ENCODE measurements at places on chromosomes 5 and 9. TPM values are rescaled to one million over a fixed set of nuclear protein-coding genes. Genes with fewer than 3 reads are reported as not detected.

DNA sequence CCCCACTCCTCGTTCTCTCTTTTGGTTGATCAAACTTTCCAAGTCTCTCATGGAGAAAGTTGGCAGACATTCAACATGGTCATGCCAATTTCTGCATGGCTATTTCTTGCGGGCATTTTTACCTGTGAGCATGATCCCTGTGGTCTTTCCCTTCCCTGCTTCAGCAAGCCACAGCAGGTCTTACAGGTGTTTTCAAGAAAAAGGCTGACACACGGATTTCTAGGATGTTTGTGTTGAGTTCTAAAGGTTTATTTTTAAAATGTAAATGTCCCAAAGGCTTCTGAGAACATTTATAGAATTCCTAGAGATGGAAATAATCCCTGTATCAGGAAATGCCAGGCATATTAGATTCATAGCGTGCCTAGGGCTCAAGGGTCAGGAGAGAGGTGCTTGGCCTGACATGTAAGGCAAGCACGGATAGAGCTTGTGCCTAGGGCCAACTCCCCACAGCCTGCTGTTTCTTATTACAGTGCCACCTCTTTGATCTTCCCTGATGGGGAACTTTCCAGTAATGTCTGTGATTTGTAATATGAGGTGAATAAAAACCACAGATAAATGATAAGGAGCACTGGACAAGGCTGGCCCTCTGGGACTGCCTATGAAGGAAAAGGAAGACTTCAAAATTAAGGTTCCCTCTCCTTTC, 79.8 kb downstream of the MUSK start:
- no peak for DNase-seq

DNA sequence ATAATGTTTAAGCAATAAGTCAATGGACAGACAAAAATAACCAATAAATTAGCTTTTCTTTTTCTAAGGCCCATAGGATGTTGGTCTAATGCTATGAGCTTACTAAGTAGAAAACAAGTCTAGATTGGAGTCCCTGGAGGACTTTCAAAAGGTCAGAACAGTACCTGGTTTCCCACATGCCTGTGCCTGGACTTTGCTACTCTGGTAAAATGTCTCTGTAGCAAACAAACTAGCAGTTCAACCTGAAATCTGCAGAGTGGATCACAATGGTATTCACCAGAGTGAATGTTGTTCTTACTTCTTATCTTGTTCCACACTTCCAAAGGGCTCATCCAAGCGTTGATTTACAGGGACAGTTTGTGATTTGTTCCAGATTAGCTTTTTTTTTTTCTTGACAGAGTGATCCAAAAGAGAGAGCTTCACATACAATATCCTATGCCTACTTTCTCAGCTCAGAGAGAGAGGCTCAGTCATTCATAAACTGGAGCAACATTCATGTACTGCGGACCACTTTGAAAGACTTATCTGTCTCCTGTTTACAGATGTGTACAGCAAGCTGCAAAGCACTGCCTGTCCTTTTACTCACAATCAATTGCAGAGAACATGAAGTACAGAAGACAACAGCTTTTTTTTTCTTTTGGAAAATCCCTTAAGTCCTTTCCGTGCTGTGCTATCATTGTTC, 466.1 kb downstream of the SPATA31D1 start:
- no peak for DNase-seq

Gene CER1
- not detected for total RNA-seq

DNA sequence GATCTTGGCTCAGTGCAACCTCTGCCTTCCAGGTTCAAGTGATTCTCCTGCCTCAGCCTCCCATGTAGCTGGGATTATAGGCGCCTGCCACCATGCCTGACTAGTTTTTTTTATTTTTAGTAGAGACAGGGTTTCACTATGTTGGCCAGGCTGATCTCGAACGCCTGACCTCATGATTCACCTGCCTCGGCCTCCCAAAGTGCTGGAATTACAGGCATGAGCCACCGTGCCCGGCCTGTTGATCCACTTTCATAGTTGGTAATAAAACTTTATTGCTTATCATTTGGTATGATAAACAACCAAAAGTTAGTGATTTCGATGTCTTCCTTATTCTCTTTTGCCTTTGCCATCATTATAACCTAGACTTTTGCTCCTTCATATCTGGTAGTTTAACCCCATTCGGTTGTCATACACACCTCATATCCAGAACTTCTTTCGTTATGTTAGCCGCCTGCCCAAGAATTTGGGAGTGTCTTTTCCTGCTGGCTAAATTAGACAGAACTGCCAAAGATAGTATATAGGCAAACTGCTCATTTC, 45.0 kb downstream of the UBE2R2 start:
- DNase-seq, result peak; percentile 69

Gene GPR150
- total RNA-seq, result 0.49 TPM

GRCh38 chr9:133459476-133460404, at the start of gene CACFD1:
CACFD1 (plus strand) TSS chr9:133459978; CDS start chr9:133460067, 89 bp downstream.
- peak; percentile 99 for DNase-seq

DNA sequence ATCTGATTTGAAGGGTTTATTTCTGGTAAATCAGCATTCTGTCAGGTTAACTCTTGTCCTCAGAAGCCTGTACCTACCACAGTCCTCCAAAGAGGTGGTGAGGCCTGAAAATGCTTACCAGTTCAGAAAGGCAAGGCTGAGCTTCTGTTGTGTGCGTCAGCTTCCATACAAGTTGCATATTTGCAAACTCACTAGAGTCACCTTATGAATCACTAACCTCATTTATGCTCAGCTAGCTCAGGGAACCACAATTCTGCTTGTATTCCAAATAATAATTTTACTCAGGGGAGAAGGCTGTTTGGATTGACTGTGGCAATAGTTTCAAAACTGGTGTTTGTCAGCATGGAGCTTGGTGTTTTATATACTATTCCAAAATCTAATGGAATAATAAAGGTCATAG, 355.1 kb upstream of the RFX3 start:
- no peak for DNase-seq

Gene OMD
- 0.87 TPM for total RNA-seq

GRCh38 chr9:106878934-106879333, 16.0 kb downstream of the ZNF462 start:
- peak; percentile 70 for DNase-seq

DNA sequence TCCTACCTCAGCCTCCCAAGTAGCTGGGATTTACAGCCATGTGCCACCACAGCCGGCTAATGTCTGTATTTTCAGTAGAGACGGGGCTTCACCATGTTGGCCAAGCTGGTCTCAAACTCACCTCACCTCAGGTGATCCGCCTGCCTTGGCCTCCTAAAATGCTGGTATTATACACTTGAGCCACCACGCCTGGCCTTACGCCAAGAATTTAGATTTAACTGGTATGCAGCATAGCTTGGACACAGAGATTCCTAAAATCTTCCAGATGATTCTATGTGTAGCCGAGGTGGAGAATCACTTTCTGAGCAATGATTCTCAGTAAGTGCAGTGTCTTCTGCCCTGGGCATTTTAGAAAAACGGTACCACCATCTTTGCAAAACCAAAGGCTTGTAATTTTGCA, 74.1 kb downstream of the HABP4 start:
- no peak for DNase-seq

GRCh38 chr5:33261305-33261704, 179.5 kb upstream of the TARS1 start:
- no peak for DNase-seq

- DNase-seq, result no peak
These were observed 1625.5 kb upstream of the CDH6 start for GRCh38 chr5:29568028-29568427.

GRCh38 chr9:19231904-19232822, 1.7 kb downstream of the DENND4C start:
- DNase-seq, result no peak

- DNase-seq, result no peak
These were observed 94.4 kb downstream of the PDE6A start for GRCh38 chr5:149849966-149850910.

Gene C7
- total RNA-seq, result 44.1 TPM

DNA sequence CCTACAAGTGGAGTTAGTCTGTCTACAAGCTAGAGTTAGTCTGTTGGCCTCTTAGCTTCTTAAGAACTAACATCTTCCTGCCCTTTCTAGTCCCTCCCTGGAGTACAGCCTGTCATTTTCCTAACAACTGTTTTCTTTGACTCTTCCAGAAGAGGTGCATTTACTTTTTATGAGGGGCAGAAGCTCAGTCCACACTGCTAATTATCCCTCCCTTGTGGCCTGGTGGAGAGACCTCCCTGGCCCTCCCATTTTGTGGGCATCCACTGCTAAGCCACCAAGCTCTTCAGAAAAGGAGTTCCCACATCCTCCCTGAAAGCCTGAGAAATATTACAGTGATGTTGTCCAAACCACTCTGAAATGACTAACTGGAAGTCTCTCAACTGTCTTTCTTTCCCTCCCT, 8.0 kb downstream of the MAP1B start:
- no peak for DNase-seq

Gene TRUB2
- total RNA-seq, result 24.3 TPM

GRCh38 chr5:56876327-56876726, 33.1 kb upstream of the SETD9 start:
- no peak for DNase-seq

Gene DNAH5
- total RNA-seq, result 0.98 TPM

GRCh38 chr9:86942281-86943200, 4.8 kb downstream of the GAS1 start:
- no peak for DNase-seq

Gene SLC6A3
- not detected for total RNA-seq

- no peak for DNase-seq
These were observed 17.4 kb downstream of the FYB1 start for GRCh38 chr5:39201781-39202596.

Gene SLU7
- total RNA-seq, result 52.3 TPM

GRCh38 chr5:149282027-149282965, 10.6 kb downstream of the AFAP1L1 start:
- DNase-seq, result no peak

DNA sequence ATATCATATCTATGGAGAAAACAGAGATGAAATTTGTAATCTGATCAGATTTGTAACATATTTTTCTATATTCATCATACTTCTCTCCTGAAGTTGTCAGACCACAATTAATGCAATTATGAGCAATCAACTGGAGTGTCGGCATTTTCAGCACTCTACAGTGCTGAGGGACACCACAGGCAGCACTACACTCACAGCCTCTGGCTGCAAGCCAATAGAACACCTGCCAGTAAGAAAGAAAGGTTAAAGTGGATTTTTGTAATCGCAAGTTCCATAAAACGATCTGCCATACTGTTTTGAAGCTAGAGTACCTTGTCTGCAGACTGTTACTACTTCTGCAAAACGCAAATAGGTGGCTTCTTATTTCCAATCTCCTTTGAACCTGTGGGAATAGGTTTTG, 147.6 kb downstream of the ADAMTS6 start:
- no peak for DNase-seq

DNA sequence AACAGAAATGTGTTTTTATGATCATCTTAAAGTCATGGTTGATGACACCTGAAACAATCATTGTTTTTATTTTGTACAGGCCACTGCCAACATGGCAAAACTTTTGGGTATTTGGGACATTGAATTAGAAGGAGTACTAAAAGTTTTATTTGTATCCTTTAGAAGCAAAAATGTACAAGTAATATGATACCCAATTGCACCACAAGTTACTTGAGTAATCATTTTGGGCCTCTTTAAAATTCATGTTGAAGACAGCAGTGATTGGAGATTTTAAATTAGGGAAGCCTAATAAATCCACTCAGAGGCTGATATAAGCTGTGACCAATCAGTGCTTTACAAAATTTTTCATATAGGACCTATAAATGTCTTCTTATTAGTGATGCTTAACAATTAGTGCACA, 212.9 kb downstream of the MARCHF11 start:
- no peak for DNase-seq

DNA sequence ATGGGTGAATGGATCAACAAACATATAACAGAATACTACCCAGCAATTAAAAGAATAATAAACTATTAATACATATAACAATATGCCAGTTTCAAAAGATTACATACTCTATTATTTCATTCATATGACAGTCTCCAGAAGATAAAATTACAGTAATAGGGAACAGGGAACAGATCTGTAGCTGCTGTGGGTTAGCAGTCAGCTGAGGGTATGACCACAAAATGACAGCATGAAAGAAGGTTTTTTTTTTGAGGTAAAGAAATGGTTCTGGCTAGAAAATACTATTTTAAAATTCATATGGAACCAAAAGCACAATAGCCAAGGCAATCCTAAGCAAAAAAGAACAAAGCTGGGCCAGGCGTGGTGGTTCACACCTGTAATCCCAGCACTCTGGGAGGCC, 73.0 kb upstream of the NR5A1 start:
- no peak for DNase-seq

GRCh38 chr5:64615895-64616294, 74.4 kb upstream of the SHISAL2B start:
- no peak for DNase-seq

- DNase-seq, result no peak
These were observed 136.5 kb upstream of the MAST4 start for GRCh38 chr5:66459728-66460127.

DNA sequence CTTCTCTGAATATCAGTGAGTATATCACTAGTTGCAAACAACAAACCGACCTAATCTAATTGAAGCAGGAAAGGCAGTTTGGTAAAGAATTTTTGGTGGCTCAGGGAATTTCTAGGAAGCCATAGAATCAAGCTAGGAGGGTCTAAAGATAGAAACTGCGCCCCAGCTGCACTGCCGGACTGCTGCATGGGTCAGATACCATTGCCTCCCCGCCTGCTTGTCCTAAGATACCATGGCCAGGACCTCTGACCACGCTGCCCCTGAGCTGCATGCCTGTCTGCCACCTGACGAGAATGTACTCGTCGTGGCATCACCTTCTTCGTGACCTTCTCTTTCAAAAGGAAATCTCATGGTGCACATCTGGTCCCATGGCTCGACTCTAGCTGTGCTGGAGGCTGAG, 439.0 kb downstream of the ZSWIM6 start:
- DNase-seq, result no peak

Gene DRD1
- 0.09 TPM for total RNA-seq

GRCh38 chr5:134902071-134902801, 2.7 kb upstream of the PCBD2 start:
- no peak for DNase-seq

GRCh38 chr9:116003397-116003796, 150.2 kb upstream of the PAPPA start:
- DNase-seq, result no peak

- peak; percentile 23 for DNase-seq
These were observed 114.2 kb downstream of the RGS3 start for GRCh38 chr9:113577525-113578261.

GRCh38 chr9:87336914-87337333, 160.7 kb upstream of the DAPK1 start:
- DNase-seq, result peak; percentile 33

Gene PRXL2C
- 8.8 TPM for total RNA-seq

GRCh38 chr5:136086783-136087566, 45.7 kb upstream of the SMAD5 start:
- no peak for DNase-seq

Measured in mucosa of descending colon (tissue), 3 donors.